Head of caudate nucleus (tissue), 42 donors: ENCODE measurements at places on chromosomes 12 and 14.

DNA sequence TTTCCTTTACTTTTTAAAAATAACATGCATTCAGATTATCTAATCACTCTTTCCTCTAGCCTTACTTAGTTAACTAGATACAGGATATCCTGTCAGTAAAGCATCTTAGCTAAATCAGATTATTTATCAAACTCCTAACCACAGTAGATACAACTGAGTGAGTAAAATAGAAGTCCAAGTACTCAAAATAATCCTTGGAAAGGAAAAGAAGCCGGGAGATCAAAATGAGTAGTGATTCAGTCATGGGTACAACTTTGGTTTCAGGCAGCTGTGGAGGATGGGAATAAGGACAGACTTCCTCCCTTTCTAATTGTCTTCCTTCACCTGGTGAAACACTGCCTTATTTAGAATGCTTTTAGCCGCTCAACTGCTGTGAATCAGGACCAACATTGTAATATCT lies 29.4 kb downstream of the GNG2 start:
- no peak for DNase-seq

GRCh38 chr14:37035401-37035800 lies 137.0 kb downstream of the SLC25A21 start:
- DNase-seq = no peak

GRCh38 chr14:104420990-104421389 lies 158.6 kb upstream of the C14orf180 start:
- DNase-seq = peak; percentile 3

GRCh38 chr12:49230805-49231194 lies 34.1 kb upstream of the TUBA1C start:
- DNase-seq = no peak

GRCh38 chr14:93047661-93048060 lies 68.1 kb downstream of the ITPK1 start:
- DNase-seq = no peak

DNA sequence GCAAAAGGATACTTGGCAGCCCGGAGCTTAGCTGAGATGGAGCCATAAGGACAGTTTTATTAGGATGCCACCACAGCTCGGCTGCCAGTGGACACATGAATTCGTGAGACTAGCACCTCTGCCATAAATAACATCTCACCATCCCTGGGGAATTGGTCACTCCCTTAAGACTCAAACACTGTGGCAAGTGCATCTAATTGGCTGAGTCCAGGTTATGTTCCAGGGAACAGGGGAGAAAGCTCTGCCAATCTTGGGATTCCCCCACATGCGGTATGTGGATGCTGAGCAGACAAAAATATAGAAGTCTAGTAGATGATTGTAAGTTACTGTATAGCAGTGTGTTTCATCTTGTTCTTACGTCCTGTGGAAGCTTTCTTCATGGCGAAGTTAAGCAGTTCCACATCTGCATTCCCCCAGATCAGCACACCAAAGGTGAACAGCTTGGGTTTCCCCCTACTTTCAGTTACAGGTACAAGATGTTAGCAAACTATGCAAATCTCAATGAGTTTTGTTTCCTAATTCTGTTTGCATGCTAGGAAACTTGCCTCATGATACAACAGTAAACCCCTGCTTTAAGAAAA lies 131.1 kb downstream of the ETV6 start:
- no peak for DNase-seq

DNA sequence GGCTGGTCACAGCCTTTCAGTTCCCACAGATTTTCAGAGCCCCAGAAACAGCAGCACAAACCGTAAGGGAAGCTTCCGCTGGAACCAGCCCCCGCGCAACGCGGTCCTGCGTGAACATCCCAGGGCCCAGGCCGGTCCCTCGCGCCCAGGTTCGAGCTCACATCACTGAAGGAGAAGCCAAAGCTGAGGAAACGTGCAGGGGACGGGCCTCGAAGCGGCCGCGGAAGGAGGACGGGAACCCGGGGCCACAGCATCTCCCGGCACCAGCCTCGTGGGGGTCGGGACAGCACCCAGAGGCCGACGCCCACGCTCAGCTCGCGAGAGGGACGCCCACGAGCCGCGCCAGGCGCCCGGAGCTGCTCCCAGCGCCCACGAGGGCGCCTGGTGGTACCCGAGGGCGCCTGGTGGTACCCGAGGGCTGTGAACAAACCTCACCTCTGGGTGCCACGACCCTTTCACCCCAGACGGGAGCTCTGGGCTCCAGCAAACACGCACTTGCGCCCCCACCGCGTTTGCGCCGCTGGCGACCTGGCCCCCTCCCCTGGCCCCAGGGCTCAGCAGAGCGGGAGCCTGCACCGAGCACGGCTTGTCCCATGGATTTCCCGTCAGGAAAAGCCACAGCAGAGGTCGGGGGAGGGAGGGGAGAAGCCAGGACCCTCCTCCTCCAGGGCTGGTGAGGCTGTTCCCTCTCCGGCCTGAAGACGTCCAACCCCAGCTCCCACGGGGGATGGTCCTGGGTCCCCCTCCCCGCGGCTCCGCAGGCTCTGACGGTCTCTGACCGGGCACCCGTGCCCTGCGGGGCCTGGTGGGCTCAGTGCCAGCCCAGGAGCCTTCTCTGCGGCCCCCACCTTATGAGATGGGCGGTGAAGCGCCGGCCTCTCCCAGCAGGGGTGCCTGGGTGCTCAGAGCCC lies 6.9 kb downstream of the LRCOL1 start:
- DNase-seq = no peak
